ENCODE measurements at places on chromosomes 16 and 17.

DNA sequence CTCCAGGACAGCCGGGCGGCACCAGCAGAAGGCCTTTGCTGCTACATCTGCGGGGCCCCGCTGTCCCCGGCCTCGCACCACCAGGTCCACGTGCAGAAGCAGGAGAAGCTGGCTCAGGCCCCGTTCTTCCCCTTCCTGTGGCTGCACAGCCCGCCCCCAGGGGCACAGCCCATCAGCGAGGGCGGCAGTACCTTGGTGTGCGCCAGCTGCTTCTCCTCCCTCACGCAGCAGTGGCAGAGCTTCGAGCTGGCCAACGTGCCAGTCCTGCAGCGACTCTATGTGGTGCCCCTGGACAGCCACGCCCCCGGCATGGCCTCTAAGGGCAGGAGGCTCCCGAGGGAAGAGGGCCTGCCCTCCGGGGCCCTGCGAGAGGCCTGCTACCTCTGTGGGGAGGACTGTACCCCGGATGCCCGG is 58.3 kb upstream of the CIBAR2 start:
- DNase-seq = no peak

GRCh38 chr16:26668026-26668425 is 398.7 kb upstream of the C16orf82 start:
- DNase-seq = no peak

DNA sequence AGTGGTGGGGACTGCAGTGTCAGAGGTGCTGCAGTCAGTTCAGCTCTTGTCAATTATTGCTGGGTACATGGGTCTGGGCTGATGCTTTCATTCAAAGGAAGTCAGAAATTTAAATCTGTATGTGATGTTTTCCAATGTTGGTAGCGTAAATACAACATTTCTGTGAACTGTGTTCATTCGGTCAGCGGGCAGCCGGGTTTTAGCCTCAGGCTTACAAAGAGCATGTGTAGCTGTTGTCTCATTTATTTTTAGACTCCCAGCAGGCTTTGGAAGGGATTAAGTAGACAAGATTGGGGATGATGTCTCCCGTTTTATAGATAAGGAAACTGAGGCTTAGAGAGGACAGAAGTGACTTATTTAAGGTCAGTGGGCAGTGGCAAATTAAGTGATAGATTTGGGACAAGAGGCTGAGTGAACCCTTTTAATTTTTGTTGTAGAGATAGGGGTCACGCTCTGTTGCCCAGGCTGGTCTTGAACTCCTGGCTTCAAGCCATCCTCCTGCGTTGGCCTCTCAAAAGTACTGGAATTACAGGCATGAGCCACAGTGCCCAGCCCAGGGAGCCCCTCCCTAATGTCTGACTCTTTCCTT is 8.1 kb downstream of the AQP8 start:
- DNase-seq = no peak

DNA sequence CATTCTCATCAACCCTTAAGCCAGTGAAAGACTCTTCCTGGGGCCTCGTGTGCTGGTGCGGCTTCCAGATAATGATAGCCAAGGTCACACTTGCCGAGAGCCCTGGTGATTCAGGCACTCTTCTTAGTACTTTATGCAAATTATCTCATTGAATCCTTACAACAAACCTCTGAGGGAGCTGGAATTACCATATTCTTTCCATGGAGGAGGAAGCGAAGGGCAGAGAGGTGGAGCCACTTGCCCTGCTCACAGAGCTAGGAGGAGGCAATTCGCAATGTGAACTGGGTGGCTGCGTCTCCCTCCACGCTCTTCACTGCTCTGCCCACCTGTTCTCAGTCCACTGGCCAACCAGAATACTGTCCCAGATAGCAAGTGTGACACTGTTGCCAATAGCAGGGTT is 409.7 kb downstream of the SNX29 start:
- DNase-seq = no peak

GRCh38 chr17:50170662-50171370 is 5.0 kb downstream of the SGCA start:
- DNase-seq = no peak

DNA sequence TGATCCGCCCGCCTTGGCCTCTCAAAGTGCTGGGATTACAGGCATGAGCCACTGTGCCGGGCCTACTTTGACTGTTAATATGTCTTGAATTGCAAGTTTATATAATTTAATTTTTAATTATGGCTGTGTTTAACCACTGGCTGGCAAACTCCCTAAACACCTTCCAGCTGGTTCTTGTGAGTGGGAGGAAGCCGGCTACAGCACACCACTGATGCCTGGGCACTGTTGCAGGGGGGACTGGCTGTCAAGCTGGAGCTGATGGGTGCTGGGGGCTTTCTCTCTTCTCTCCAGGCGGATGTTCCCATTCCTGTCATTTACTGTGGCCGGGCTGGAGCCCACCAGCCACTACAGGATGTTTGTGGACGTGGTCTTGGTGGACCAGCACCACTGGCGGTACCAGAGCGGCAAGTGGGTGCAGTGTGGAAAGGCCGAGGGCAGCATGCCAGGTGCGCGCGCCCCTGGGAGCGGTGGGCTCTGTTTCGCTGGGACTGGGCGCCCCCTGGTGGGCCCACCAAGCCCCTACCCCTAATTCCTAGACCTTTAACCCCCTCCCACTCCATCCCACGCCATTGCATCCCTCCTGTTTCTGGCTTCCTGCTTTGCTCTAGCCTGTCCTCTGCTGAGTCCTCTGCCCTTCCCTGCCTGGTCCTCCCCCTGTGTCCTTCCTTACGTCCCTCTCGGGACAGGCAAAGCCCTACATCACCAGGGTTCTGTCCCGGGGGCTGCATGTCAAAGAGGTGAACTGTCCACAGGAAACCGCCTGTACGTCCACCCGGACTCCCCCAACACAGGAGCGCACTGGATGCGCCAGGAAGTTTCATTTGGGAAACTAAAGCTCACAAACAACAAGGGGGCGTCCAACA is 9.5 kb downstream of the TBX21 start:
- DNase-seq = no peak

DNA sequence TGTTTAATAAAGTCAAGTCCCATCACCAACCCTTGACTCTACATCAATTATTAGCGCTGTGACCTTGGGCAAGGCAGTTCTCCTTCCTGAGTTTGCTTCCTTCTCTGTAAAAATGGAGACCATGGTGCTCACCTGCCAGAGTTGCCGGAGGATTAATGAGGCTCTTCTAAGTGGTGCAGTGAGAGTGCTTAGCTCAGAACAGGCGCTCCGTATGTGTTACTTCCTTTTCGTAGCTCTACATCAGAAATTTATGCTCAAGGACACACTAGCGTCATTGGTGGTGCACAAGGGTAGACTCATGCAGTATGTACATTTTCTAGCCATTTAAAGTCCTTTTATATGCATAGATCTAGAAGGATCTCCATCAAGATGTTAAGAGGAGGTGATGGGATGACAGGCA is 17.4 kb upstream of the CMIP start:
- no peak for DNase-seq

DNA sequence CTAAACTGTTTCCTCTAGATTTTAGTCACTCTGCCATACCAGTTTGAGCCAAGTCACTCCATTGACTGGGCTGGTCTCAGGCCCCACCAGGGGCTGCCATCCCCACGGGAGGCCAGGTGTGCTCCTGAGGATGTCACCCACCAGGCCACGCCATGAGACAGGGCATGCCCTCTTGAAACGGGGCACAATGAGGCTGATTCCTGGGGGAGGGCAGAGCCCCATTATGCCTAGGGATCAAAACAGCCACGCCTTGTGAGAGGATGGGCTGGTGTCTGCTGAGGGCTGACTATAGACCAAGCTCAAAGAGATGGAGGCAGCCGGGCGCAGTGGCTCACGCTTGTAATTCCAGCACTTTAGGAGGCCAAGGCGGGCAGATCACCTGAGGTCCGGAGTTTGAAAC is 21.5 kb downstream of the GINS2 start:
- no peak for DNase-seq

DNA sequence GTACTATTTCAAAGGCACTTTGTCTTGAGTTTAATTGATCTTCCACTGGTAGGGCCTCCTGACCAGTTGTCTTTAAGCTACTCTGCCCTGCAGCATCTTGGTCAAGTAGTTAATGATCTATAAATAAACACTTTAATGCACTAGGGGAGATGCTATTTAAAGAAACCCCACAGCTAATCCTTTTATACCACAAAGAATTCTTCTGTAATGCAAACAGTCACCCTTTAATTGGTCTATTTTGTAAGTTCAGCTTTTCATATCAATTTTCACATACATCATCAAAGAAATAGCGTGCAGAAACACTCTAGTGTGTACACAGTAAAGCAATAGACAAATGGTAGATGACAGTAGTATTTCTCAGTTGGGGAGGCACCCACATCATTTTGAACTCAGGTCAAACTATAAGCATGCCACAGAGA is 70.3 kb downstream of the PMP22 start:
- no peak for DNase-seq

DNA sequence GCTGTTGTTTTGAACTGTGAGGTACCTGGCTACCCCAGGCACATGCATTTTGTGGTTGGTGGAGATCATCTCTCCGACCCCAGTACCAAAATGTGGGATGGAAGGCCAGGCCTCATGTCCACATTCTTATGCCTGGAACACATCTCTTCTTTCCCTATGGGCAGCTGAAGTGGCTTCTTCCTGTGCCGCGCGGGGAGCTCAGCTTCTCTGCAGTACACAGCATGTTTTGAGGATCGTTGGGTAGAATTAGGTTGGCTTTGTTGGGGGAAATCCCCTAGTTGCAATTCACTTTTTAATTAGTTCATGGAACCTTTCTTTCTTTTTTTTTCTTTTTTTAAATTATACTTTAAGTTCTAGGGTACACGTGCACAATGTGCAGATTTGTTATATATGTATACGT is 242.1 kb downstream of the MSI2 start:
- no peak for DNase-seq

- no peak for DNase-seq
Observed at GRCh38 chr16:75225092-75225491, 6.3 kb downstream of the CTRB1 start.

- peak; percentile 52 for DNase-seq
Observed at GRCh38 chr17:72725433-72726068, 366.9 kb downstream of the SLC39A11 start.

GRCh38 chr17:37147301-37147812 is 198.6 kb downstream of the AATF start:
- DNase-seq = no peak

- no peak for DNase-seq
Observed at GRCh38 chr16:28602529-28602928, 5.7 kb upstream of the SULT1A2 start.
